ENCODE measurements at places on chromosomes 3 and 15. TPM values are rescaled to one million over a fixed set of nuclear protein-coding genes. Genes with fewer than 3 reads are reported as not detected.

SLC12A1 gene
- not detected for total RNA-seq

MELTF gene
- total RNA-seq: 19.6 TPM

GABRA5 gene
- total RNA-seq: not detected

TUSC7 gene
- not detected for total RNA-seq

C3orf80 gene
- 1.8 TPM for total RNA-seq

MUC4 gene
- not detected for total RNA-seq

KBTBD8 gene
- 3.1 TPM for total RNA-seq

NEDD4 gene
- total RNA-seq: 20.5 TPM

MESP2 gene
- total RNA-seq: 0.66 TPM

FBXW12 gene
- not detected for total RNA-seq

B3GALNT1 gene
- total RNA-seq: 21.2 TPM

PLS1 gene
- 1.7 TPM for total RNA-seq

MLF1 gene
- 9.6 TPM for total RNA-seq

MST1R gene
- 1.4 TPM for total RNA-seq

ECE2 gene
- 0.17 TPM for total RNA-seq

GNAT1 gene
- total RNA-seq: not detected

CHRM5 gene
- not detected for total RNA-seq

CADM2 gene
- not detected for total RNA-seq

All from smooth muscle cell of the pulmonary artery (primary cell).